ENCODE measurements at places on chromosomes 6 and 20.

- DNase-seq: no peak
These were observed 706 bp downstream of the ZNF184 start for GRCh38 chr6:27472182-27472616.

GRCh38 chr6:99091985-99092384 lies 144.2 kb upstream of the FBXL4 start:
- DNase-seq: no peak

- no peak for DNase-seq
These were observed 241.5 kb downstream of the NRN1 start for GRCh38 chr6:5765141-5765760.

DNA sequence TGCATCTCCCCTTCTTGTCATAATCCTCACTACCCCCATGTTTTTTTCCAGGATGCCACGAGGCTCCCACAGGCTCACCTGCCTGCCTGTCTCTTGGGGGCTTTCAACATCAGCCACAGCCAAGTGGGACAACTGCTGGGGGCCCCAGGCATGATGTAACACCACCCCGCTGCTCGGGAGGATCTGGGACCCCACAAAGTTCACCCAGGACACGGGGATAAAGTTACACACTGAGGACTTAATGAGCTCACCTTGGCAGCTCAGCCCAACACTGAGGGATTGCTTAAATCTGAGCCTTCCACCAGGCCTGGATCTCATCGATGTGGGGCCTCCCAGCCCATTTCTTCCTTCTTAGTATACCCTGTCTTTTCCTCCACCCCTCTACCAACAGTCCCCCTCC lies 56.4 kb upstream of the NNAT start:
- DNase-seq: no peak

GRCh38 chr6:66851930-66852329 lies 1144.9 kb upstream of the EYS start:
- no peak for DNase-seq

GRCh38 chr6:81790034-81790433 lies 37.6 kb upstream of the TENT5A start:
- DNase-seq: peak; percentile 68

DNA sequence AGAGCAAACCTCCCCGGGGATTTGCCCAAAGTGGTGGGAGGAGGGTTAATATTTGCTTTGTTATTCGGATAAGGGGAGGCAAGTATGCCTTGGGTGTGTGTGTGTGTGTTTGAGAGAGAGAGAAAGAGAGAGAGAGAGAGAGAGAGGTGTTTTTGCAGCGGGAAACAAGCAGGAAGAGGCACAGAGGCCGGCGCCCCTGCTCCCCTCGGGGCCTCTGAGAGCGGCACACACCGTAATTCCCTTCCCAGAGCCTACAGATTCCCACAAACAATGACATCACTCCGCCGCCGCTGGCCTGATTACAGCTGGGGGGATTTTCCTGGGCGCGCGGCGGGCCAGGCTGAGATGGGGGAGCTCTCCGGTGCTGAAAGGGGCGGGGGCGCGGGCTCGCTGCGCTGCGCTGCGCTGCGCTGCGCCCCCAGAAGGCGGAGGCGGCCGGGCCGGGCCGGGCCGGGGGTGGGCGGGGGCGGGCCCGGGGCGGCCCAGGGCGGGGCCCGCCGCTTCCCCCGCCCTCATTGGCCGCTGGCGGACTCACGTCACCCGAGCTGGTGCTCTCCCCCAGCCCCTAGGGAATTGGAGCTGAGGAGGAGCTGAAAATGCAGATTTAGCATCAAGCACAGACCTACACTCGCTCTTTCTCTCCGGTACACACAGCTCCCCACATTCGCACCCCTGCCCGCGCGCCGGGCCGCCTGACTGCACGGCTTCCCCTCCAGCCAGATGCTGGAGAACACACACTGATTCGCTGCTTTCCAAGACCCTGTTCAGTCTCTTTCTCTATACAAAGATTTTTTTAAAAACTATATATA lies at the start of gene PCSK2:
PCSK2 (plus strand) TSS at position 631 of the 809 bp plus-strand sequence. CDS start 266 bp downstream, outside the sequence.
- no peak for DNase-seq

DNA sequence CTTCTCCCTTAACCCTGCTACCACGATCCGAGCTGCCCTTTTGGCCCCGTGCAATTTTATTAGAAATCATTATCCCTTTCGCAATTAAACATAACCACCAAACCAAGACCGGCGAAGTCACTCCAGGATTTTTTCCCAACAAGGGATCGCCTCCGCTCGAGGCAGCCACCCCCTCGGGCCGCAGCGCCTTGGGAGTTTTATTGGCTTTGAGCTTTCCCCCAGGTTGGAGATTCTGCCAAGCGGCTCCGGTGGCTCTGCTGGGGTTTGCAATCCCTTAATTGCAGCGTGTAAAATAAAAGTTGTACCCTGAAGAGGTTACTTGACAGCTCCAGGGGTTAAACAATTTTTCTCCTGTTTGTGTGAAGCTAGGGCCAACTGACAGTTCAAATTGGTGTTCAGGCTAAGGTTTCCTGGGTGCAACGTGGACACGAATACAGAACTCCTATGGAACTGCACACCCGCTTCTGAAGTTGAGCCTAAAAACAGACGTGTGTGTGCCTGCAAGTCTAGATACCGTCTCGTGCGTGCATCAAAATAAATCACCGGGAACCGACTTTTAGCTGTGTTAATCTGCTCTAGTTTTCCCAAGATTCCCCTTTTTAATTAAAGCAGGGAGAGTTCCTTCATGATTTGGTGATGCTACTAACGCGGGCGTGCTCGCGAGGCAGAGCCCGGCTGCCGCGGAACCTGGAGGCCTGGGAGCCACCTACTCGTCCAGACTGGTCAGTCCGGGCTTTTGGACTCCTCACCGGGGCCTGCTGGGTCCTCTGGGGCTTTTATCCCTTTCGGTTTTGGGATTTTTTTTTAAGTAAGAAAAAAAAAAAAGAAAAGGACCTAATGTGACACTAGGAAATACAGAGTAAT lies 975 bp upstream of the TFAP2A start:
- no peak for DNase-seq

Measured in iPS DF 19.7 (cell line).